ENCODE measurements at places on chromosomes 11 and 22.
A peak's percentile ranks its signal among the peaks of the same experiment; 100 is the strongest.

- DNase-seq, result no peak
Measured at GRCh38 chr11:122656073-122656630, 630 bp downstream of the UBASH3B start.

GRCh38 chr11:12631651-12632050 is 42.6 kb upstream of the TEAD1 start:
- no peak for DNase-seq

DNA sequence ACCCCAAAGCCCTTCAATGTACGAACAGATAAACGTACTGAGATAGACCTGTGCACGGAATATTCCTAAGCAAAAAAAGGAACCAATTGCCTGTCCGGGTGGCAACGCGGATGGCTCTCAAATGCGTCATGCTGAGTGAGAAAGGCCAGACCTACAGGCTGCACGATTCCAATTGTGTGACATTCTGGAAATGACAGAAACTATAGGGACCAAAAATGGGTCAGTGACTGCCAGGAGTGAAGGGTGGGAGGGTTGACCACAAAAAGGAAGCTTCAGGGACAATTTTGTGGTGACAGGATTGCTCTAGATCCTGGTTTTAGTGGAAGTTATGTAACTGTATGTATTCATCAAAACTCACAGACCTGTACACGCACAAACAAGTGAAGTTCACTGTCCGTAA is 24.0 kb upstream of the SYT8 start:
- DNase-seq, result no peak

- DNase-seq, result no peak
Measured at GRCh38 chr11:59012398-59013265, 73.3 kb downstream of the GLYATL1 start.

DNA sequence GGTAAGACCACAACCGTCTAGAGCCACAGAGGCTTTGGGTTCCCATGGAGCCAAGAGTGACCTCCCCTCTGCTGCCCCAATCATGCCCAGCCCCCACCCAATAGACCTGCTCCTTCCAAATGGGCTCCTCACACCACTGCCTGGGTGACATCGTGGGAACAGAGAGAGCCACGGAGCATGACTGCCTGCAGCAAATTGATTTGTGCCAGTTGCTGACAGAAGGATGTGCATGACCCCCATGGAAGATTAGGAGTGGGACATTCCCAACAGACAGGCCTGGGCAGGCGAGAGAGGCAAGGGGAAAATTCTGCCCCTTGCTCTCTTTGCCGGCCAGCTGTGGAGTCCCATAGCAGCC is 88.5 kb downstream of the TENM4 start:
- DNase-seq, result no peak

DNA sequence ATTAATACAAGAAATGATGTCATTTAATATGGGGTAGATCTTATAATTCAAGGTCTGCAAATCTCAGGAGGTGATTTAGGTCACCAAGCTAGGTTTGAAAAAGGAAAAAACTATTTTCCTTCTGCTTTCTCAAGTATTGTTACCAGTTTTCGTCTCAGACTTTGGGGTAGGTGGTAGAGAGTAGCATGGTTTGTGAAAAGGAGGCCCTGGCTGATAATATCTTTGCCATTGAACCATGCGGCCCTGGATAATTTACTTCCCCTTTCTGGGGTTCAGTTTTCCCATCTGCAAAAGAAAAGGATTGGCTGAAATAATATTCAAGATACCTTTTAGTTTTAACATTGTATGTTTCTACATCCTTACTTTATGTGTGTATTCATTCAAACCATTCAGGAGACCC is 92.1 kb downstream of the WNT11 start:
- no peak for DNase-seq

DNA sequence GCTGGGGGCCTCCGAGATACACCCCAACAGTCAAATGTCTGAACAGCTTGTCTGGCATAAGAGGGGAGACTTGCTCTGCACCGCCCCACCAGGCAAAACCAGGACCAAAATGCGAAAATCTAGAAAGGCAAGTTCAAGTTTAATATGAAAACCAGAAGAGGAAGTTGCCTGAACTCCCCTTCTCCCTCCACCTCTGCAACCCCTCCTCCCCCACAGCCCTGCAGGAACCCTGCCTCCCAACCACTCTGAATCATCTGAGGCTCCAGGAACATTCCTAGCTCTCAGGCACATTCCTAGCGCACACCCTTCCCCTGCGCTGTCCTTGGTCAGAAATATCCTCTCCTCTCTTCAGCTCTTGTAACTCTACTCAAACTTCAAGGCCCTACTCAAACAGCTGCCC is 36.7 kb downstream of the ISX start:
- no peak for DNase-seq

GRCh38 chr11:64490562-64491216 is 100.3 kb upstream of the SLC22A12 start:
- DNase-seq, result no peak

DNA sequence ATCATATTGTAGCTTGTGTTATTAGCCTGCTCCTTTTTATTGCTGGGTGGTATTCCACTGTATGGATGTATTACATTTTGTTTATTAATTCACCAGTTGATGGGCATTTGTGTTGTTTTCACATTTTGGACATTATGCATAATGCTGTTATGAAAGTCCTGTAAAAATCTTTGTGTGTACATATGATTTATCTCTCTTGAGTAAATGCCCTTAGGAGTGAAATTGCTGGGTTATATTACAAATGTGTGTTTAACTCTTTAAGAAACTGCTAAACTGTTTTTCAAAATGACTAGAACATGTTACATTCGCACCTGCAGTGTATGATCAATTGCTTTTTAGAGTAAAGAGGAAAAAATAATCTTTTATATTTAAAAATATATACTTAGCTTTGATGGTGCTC is 54.4 kb upstream of the TP53I11 start:
- no peak for DNase-seq

DNA sequence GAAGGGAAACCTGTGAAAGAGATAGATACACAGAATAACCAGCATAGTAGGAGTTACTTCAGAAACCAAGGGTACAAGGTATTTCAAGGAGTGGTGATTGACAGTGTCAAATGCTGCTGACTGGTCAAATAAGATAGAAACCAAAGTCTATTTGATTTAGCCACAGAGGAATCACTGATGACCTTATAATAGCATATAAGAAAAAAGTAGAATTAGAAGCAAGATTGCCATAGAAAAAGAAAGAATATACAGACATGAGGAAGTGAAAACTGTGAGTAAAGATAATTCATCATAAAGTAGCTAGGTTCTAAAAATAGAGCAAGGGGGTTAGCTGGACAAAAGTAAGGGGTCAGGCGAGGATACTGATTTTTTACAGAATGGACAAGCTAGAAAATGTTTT is 14.2 kb downstream of the ZBTB44 start:
- DNase-seq, result no peak

DNA sequence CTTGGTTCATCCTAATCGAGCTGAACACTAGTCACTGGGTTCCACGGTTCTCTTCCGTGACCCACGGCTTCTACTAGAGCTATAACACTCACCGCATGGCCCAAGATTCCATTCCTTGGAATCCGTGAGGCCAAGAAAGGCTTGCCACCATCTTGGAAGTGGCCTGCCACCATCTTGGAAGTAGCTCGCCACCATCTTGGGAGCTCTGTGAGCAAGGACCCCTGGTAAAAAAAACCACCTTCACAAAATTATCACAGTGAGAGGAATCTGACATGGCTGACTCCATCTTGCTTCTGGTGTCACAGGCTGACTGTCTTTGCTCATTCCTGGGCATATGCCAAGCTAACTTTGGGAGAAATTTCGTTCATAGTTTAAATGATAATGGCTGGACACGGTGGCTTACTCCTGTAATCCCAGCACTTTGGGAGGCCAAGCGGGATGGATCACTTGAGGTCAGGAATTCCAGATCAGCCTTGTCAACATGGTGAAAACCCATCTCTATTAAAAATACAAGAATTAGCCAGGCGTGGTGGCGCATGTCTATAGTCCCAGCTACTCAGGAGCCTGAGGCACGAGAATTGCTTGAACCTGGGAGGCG is 18.9 kb upstream of the KCTD14 start:
- DNase-seq, result no peak

DNA sequence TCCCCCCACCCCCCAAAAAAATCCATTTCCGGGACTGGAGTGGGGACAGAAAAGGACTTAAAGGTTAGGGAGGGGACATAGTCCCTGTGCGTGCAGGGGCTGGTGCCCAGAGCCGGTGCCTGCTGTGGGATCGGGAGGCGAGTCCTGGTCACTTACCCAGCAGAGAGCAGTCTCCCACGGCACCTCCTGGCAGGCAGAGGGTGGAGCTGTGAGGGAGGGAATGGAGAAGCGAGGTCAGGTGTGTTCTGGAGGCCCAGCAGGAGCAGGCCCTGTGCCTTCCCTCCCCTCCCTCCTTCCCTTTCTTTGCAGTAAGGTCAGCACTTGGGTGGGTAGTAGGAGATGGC is 28.4 kb downstream of the SHANK3 start:
- no peak for DNase-seq

GRCh38 chr22:33952776-33953175 is 32.5 kb upstream of the LARGE1 start:
- no peak for DNase-seq

DNA sequence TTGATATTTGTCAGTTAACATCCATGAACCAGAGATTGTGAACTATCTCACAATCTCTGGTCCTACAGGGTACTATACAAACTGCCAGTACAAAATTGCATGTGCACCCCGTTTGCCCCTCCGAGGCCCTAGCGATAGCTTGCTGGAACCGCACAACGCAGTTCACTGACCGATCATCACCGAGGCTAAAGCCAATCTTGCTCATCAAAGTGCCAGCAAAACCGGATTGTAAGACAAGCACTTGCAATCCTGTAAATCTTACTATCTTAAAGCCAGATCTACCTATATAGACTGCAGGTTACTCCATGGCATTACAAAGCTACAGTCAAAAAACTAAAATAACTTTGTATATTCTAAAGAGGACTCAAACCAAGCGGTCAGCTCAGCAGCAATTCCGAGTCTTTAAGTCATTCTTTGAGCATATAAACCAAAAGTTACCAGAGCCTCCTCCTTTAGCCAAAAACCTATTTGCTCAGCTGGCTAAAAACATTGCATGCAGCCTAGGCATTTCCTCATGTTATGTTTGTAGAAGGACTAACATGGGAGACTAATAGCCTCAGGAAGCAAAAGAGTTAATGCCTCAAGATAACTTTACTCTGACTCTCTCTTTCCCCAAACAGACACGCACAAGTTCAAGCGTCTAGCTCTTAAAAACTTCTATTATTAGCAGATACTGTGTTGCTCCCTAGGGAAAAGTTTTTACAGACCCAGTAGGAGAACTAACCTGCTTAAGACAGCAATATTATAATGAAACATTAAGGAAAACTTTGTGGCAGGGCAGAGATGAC is 30.7 kb upstream of the CPT1A start:
- no peak for DNase-seq

- DNase-seq, result peak; percentile 44
Measured at GRCh38 chr22:38696606-38697424, 3.9 kb downstream of the JOSD1 start.

- no peak for DNase-seq
Measured at GRCh38 chr11:117931971-117932370, 2.8 kb upstream of the TMPRSS13 start.

- no peak for DNase-seq
Measured at GRCh38 chr11:62463121-62463542, 44.3 kb downstream of the SCGB1A1 start.

GRCh38 chr11:36122671-36123070 is 166.6 kb downstream of the COMMD9 start:
- DNase-seq, result no peak

DNA sequence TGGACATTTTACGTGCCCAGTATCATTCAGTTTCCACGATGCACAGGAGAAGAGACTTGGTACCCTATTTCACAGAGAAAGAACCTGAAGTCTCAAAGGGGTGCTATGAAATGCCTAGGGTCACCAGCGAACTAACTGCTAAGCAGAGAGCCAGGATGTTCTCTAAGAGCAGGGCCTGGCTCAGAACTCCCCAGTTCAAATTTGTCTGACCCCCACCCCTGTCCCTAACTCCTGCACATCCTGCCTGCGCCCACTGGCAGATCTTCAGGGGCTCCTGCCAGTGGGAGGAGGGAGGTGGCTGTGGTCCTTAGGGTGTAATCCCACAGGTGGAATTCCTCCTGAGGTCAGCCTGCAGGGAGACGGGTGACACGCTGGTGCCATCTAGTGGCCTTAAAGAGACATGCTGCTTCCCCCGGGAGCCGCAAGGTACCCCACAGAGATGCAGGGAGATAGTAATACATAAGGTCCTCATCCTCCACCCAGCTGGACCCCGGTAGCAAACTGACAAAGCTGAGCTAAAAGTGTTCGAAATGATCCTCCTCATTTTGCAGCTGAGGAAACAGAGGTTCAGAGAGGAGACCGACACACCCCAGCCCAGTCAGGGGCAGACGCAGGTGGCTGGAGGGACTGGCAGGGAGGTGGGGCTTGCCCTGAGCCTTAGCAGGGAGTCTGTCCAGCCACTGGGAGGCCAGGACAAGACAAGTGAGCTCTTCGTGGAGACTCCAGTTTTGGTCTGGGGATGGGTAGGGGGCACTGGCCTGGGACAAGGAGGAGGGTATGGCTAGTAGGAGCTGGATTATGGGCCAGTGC is 34.1 kb downstream of the MB start:
- DNase-seq, result no peak

- DNase-seq, result no peak
Measured at GRCh38 chr22:24554313-24555164, at the start of gene GUCD1. TSS of gene GUCD1 (minus strand) at chr22:24555138. CDS start at chr22:24554991, 147 bp downstream.

- DNase-seq, result peak; percentile 85
Measured at GRCh38 chr11:88246696-88247095, 71.5 kb upstream of the RAB38 start.

- no peak for DNase-seq
Measured at GRCh38 chr22:19201869-19202798, 23.6 kb upstream of the SLC25A1 start.

- DNase-seq, result peak; percentile 32
Measured at GRCh38 chr11:94315664-94316063, 11.3 kb downstream of the IZUMO1R start.

GRCh38 chr11:122853971-122854446 is 15.7 kb downstream of the CRTAM start:
- DNase-seq, result peak; percentile 69
